ENCODE measurements at places on chromosomes 1 and 21.

GRCh38 chr1:18549906-18550305 lies 69.2 kb downstream of the KLHDC7A start:
- DNase-seq, result no peak

DNA sequence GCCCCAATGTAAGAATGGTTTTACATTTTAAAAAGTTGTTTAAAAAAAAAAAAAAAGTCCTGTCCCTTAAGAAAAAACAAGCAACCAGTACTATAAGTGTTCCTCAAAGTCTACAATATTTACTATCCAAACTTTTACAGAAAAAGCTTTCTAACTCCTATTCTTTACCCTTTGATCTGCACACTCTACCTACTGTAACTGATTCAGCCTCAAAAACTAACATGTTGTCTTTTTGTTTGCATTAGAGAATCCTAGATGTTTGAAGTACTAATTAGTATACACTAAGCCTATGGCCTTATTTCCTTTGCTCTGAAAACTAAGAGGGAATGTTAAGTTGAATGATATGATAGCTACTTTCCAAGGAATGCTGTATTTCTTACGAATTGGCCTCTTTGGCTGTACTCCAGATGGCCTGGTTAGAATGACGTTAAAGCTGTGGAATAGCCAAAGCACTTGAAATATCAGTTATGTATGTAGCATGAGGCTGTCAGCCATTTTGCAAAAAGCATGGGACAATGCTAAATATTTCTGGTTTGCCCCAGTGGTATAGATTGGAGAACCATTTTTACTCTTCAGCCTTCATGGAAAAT lies 234.8 kb downstream of the GPR52 start:
- DNase-seq, result no peak

- DNase-seq, result no peak
Measured at GRCh38 chr1:230144758-230145504, 77.9 kb downstream of the GALNT2 start.

- DNase-seq, result no peak
Measured at GRCh38 chr1:173297798-173298391, 90.8 kb upstream of the TNFSF4 start.

DNA sequence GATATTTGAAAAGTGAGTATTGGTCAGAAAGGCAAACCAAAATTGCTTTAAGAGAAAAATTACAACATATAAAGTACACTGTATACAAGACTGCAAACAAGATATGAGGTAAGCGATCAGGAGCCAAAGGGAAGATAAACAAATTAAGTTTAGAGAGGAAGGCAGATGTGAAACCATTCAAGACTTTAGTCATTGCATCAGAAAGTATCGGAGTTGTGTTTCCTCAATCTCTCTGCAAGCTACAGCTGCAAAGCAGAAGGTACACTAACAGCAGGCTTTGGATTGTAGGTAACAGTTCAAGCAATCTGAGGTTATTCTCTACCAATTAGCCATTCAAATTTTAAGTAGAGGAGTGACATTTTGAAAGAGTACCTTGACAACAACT lies 21.3 kb upstream of the TLCD4 start:
- no peak for DNase-seq

DNA sequence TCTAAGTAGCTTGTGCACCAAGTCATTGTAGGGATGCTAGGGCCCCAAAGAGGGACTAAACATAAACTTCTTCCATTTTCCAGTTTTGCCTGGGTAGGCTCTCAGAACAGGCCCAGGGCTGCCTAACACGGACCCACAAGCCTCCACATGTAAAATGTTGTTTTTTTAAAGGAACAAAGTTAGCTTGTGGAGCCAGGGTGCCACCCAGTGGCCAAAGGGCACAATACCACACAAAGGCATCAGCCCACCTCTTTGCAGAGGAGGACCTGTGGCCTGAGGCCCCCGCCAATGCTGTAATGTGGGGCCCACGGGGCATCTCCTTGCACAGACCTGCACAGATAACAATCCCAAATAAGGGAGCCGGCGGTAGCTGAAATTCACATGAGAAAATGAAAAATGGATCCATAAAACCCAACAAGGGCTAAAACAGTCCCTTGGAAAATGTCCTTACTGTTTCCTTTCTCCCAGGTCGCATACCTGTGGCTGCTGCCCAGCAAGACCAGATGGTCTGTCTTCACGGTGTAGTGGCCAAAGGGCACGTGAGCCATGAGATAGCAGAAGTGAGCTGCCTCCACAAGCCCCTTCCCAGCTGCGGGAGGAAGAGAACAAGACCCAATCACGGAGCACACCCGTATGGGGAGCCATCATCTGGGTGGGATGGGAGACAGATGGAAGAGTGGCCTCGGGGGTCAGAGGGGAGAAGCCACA lies 23.8 kb downstream of the SEC16B start:
- DNase-seq, result no peak

DNA sequence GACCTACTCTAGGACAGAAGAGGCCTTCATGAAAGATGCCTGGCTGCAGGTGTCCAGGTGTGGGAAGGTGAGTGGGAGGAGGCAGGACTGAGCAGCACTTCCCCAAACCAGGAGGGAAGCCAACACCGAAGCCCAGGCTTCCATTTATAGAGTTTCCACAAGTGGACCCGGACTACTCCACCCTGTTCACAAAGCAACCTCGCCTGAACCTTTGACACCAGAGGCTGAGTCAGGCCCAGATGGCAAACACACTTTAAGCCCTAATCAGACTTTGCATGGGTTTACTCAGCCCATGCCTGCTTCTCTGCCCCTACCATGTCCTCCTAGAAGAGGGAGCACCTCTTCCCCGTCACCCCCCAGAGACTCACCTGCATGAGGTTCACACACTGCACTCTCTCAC lies 14.0 kb downstream of the PRR9 start:
- DNase-seq, result no peak

- DNase-seq, result no peak
Measured at GRCh38 chr1:31793086-31793485, 22.7 kb downstream of the SPOCD1 start.

GRCh38 chr1:193674292-193674944 lies 488.0 kb upstream of the B3GALT2 start:
- DNase-seq, result no peak

- DNase-seq, result peak; percentile 98
Measured at GRCh38 chr21:29187944-29188343, 57.5 kb downstream of the MAP3K7CL start.

- no peak for DNase-seq
Measured at GRCh38 chr1:160710517-160711252, 937 bp downstream of the CD48 start.

- no peak for DNase-seq
Measured at GRCh38 chr1:195939844-195940243, 668.4 kb downstream of the KCNT2 start.

GRCh38 chr21:40863839-40864238 lies 16.9 kb upstream of the DSCAM start:
- DNase-seq, result no peak

DNA sequence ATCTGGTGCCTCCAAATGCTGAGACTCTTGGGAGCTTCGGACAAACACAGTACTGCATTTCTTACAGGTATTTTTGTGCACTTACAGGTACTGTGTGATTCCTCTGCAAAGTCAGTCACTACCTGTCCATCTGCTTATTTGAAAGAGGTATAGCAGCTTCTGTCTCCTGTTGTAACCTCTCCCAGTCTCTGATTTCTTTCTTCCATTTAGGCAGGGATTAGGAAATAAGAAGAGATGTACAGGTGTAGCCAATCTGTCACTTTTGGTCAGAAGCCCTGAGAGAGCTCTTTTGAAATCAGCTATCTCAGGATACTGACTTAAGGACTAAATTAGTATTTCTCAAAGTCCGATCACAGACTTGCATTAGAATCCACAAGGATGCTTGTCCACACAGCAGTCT lies 54.0 kb downstream of the AKT3 start:
- DNase-seq, result no peak

- DNase-seq, result no peak
Measured at GRCh38 chr1:234643111-234643849, 33.3 kb upstream of the IRF2BP2 start.

DNA sequence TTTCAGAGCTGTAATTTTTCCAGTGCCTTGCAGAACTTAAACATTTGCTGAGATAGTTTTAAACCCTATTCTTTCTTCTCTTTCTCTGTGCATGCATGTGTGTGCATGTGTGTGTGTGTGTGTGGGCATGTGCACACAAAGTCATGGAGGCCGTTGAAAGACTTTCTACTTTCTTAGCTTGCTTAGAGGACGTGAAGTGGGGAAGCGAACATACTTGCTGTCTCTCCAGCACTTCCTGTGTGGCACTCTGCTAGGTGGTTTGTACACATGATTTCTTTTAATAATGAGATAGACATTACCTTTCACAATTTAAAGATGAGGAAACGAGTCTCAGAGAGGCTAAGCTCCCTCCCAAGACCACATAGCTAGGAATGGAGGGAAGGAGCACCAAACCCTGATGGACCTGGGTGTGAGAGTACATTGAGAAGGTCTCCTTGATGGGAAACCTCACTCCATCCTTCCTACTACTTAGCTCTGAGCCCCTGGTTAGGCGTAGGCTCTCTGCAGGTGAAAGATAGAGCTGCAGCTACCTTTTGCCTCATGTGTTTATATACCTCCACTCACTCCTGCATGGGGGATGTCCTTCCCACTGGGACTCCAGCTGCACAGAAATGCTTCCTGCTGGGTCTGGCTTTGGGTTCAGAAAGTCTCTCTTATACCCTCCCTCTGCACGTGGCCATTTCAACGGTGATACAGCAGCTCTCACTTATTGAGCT lies 101.9 kb upstream of the USP24 start:
- DNase-seq, result no peak

- DNase-seq, result no peak
Measured at GRCh38 chr1:180918519-180918918, 5.8 kb downstream of the KIAA1614 start.

DNA sequence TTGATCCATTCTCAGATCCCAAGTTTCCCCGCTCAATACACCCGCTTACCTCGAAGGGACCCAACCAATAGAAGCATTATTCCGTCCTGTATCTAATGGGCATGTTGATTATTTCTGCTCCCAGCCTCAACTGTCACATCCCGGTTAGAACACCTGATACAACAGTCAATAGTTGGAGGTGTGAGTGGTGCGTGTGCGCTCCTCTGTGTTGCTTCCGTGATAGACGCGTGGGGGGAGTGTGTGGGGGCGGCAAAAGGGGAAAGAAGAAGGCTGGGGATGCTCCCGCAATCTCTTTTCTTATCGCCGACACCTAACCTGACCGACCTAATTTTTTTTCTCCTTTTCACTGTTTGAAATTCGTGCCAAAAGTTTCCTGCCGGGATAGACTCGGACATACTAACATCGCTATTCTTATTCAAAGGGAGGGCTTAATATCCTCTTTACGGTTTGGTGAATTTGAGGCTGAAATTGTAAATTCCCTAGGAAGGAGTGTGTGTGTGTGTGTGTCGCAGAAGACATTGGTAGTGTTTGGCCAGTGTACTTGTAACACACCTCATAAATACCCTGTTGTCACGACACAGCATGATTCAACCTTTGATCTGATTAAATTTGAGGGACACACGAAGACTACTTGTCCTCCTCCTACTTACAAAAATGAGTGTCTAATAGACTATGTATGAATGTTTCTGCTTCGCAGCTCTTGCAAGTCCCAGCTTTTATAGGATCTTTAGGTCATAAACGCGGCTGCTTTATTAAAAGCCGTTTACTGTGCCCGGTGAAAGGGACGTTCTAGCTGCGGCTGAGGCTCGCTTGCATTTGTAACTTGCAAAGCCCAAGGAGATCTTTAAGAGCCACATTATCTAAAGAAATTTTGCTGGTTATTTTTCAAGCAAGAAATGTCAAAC lies 1.5 kb upstream of the PROX1 start:
- no peak for DNase-seq

DNA sequence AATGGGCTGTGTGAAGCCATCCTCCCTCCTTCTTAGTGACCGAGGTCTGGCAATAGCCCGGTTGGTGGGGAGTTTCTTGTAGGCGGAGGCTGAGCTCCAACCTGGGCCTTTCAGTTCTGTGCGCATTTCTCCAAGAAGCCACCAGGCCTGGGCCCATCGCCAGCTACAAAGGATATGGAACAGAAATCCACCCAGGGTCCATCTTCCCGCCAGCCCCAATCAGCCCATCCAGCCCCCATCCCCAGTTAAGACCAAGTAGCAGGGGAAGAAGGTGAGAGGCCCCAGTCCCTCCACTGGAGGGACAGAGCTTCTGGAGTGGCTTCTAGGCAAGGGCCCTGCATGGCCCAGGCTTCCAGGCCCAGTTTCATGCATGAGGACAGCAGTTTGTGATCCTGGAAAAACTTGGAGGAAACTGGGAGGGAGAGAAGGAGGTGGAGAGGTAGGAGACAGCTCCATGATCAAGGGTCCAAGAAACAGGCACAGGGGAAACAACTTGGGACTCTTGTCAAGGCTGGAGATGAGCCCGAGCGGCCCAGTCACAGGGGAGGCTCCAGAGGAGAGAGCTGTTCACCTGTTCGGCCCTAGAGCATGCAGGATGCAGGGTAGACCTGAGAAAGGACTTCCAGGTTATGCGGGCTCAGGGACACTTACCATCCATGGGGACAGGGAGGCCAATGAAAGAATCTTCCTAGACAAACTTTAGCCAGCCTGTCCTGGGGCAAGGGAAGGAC lies 261.2 kb downstream of the PTPRU start:
- no peak for DNase-seq

DNA sequence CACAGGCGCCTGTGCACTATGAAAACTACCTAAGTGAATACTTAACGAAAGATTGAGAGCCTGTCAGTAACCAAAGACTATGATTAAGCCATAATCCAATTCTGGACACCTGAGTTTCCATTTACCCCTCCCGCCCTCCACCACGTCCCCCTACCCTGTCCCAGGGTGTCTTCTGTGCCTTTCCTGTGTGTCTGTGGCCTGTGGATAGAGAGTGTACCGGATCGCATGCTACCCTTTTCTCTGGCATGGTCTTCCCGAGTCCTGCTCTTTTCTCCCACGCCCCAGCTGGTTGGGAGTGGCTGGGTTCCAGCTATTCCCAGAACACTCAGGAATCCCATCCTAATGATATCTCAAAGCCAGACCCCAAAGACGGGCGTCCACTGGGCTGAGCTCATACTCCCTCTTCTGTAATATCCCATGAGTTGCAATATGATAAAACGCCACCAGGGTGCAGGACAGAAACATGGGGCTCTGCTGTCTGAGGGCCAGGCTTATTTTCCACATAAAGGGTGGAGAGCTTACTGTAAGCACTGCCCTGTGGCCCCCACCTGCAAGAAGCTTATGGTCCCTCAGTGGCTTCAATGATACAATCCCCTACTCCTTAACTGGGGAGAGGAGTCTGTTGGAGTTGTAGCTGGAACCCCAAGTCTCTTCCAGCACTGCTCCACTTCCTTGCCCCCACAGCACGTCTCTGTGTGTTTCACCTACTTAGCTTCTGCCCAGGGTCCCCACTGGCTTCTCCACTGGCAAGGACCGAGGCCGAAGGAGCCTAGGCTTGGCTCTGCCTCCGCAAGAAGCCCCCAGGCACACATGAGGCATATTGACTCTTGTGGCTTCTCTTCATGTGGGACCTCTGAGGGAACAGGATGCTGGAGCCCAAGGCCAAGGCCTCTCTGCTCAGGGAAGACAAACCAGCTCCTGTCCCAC lies 17.6 kb upstream of the ALX3 start:
- DNase-seq, result peak; percentile 9

GRCh38 chr1:93710499-93711453 lies 29.1 kb upstream of the BCAR3 start:
- no peak for DNase-seq

- DNase-seq, result no peak
Measured at GRCh38 chr1:17711941-17712340, 43.2 kb upstream of the ACTL8 start.

All from HS-5 (cell line).